ENCODE measurements at places on chromosomes 6 and 20. TPM values are rescaled to one million over a fixed set of nuclear protein-coding genes. Genes with fewer than 3 reads are reported as not detected.

- DNase-seq = no peak
Measured at GRCh38 chr6:7135755-7136154, 28.0 kb downstream of the RREB1 start.

- no peak for DNase-seq
Measured at GRCh38 chr20:36929290-36929689, 22.2 kb downstream of the SAMHD1 start.

GRCh38 chr20:38889050-38889449, 37.2 kb upstream of the FAM83D start:
- no peak for DNase-seq

DNA sequence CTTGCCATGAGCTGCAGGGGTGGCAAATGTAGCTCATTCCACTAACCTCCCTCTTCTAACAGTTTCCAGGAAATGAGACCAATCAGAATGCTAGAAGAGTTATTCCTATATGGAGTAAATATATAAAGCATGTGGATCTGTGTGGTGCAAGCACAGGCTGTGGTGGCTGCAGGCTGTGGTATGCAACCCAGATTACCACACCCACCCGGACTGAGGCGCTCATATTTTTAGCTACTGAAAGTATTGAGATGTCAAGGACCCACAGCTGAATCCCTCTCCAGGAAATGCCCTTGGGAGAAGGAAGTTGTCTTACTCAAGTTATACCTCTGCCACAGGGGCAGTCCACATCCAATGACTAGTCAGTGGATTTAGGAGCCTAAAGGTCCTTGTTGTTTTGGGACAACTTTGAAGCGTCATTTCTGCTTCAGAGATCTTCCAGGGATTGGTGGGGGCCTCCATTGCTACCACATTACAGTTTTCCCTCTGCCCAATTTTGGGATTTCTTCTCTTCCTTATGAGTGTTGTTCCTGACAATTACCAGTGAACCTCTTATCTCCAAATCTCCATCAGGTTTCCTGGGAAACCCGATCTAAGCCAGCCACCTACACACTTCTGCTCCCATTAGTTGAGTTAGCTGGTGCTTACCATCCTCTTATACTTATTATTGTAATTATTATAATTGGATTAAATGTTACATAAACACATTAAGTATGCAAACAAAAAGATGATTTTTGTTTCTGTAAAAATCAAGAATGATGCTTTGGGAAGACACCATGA, 12.1 kb upstream of the REPS1 start:
- DNase-seq = no peak

DNA sequence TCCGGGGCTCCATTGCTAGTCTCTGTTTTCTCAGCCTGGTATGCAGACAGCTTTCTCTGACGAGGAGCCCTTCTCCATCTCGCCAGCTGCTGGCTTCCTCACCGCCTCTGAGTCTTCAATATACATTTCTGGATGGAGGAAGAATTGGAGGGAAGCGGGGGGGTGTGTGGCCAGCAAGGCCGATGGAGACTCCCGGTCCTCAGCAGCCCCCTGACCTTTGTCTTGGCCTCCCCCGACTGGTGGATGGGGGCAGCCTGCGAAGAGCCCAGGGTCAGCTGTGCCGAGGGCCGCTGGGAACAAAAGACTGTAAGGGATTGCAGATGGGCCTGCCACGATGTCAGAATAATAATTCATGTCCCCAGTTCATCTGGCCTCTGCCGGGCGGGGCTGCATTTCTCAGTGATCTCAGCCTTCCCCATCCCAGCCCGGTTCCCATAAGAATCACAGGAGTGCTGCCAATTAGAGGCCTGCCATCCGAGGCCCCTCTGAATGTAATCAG, 54.3 kb upstream of the STX16 start:
- DNase-seq = no peak

DNA sequence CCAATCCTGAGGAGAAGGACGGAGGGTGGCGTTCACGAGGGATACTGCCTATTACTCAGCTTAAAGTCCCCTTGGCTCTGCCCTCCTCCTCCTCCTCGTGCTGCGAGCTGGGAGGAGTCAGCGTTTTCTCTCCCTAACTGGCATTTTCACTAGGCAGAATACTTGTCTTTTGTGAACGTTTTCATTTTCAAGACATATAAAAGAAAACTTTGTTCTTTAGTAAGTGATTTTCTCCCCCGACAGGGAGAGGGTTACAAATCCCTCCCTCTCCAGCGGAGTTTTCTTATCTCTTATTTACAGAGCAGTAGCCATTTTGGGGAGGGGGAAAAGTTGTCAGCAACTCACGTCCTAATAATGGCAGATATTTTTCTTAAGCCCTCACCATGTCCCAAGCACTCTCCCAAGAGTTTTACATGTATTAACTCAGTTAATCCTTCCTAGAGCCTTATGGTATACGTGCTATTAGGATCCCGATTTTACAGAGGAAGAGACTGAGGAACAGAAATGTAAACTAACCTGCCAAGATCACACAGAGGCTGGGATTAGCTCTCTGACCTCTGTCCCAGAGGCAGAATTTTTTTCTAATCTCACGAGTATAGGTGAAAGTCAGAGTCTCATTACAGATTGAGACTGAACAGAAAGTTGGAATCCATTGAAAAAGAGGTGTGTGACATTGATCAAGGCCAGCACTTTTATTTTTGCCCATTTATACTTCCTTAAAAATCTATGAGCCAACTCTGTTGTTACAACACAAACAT, 30.0 kb upstream of the ZNF217 start:
- peak; percentile 52 for DNase-seq

DNA sequence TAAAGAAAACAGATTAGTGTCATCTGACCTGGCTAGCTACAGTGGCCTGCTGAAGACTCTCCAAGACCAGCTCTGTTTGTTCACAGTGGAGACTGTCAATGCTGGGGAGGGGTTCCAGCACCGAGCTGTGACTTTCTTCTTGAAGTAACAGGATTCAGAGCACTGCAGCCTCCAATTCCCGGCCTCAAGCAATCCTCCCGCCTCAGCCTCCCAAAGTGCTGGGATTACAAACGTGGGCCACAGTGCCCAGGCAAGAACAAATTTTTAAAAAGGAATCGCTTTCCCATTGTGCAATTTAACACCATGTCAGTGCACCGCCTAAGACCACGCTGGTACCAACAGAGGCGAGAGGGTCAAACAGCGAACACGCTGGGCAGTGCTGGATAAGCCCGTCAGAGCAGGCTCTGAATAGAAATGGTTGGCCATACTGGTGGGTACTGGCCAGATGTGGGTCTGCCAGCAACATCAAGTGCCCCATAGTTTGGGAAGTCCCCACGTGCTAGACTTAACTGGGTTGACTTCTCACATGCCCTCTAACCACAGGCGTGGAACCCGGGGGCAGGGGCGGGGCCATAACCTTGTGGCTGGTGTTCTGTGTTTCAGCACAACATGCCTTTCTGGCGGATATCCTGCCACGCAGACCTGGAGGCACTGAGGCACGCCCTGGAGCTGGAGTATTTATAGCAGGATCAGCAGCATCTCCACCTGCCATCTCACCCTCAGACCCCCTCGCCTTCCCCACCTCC, 168.9 kb downstream of the ZMYND8 start:
- DNase-seq = no peak

DNA sequence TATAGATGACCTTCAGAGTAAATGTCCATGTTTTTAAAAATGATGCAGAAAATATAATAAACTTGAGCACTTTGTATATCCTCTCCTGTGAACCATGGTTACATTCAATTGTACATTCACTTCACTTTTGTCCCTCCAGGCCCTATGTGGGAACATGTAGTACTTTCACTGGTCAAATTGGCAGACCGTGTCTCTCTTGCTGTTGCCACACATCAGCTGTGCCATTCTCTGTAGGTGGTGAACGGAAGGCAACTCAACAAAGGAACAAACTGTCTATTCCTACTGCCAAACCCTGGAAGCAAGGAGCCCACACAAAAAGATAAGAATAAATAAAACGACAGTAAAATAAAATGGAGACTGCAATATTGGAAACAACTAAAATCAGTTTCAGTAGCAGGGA, 2.0 kb downstream of the ROS1 start:
- no peak for DNase-seq

DNA sequence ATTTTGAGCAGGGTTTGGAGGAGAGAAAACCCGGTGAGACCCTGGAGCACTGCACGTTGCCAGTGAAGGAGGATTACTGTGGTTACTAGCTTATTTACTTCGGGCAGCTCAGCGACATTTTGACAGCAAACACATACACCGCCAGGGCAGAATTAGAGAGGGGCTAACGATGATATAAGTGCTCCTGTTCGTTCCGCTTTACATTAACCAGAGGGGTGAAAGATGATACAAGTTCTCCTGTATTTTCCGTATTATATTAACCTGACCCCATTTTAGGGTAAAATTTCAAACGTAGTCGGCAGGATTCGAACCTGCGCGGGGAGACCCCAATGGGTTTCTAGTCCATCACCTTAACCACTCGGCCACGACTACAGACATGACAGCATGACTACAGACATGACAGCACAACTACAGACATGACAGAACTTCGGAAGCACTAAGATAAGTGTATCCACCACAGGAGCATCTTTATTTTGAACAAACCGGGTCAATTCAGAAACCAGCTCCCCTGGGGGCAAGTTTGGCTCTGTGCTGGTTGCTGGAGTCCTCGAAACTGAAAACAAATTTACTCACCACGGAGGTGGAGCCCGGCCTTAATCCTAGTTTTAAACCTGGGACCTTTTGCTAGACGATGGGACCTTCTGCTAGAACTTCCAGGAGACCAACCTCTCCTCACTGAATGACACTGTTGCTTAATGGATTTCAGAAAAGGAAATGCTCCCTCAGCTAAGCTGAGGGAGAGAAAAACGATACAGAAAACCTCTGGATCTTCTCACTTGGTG, 80.4 kb upstream of the ZNF184 start:
- peak; percentile 36 for DNase-seq

DNA sequence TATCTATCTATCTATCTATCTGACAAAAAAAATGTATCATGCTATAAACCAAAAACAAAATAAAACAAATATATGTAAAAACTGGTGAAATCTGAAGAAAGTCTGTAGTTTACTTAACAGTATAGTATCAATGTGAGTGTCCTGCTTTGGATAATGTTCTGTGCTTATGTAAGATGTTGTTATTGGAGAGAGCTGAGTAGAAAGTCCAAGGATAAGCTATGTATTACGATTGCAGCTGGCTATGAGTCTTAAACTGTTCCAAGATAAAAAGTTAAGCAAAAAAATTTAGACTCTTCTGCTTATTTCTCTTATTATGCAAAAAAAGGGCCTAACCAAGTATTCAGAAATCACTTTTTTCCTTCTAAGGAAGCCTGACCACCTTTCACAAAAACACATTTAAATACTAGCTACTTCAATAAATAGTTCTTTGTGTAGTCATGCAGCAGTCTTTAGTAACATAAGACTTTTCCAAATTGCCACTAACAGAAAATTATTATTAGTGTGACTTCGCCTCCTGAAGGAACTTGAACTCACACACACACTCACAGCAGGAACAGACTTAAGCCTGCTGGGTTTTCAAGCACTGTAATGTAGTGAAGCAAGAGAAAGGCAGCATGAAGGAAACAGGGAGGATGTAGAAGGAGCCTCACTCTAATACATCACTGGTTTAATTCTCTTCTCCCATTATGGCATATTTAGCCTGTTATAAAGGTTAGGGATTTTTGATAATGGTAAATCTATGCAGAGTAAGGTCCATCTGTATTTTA, 265.8 kb upstream of the GJE1 start:
- no peak for DNase-seq

GRCh38 chr6:108780784-108781183, 67.4 kb upstream of the ARMC2 start:
- no peak for DNase-seq

DNA sequence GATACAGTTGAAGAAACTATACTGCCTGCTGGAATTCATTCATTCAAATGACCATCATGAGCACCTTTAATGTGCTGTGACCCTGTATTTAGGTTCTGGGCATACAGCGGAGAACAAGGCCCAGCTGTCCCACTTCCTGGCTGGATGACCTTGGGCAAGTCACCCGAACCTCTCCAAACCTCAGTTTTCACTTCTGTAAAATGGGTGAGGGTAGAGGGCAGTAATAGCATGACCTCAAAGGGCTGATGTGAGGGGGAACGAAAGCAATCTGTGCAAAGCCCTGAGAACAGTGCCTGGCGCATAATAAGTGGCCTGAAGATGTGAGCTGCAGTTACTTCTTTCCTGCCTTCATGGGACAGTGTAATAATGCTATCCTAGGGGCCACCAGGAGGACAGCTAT, 20.5 kb upstream of the AAR2 start:
- DNase-seq = no peak

DNA sequence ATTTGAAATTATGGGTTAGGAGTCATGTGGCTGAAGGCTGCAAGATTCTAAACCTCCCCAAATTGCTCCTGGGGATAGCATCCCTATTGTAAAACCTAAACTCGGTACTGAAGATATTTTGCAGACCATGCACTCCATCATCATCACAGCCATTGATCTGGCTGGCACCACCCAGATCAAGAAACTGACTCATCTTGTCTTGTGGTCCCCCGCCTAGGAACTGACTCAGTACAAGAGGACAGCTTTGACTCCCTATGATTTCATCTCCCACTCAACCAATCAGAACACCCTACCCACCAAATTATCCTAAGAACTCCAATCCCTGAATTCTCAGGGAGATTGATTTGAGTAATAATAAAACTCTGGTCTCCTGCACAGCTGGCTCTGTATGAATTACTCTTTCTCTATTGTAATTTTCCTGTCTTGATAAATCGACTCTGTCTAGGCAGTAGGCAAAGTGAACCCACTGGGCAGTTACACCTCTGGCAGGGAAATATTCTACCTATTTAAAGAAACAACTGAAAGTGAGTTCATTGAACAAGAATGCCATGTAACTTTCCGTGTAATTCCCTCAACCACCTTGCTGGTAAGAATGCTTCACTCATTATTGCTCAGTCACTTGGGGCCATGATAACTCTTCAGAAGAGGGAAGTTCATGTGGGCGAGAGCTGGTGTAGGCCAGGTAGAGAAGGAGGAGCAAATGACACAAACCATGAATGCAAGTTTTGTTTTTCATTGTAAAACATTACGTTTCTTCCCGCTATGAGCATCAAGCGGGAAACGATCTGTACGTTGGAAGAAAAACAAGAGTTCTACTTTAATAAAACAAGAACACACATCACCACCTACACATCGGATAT, 602.9 kb upstream of the ARID1B start:
- no peak for DNase-seq

GRCh38 chr6:76057469-76057868, 15.0 kb downstream of the IMPG1 start:
- DNase-seq = no peak

Gene NUS1
- total RNA-seq = 23.1 TPM

Gene SEL1L2
- total RNA-seq = not detected

Gene MYLK4
- total RNA-seq = 1.1 TPM

Gene FNDC11
- total RNA-seq = 5.1 TPM

Gene SOBP
- 1.3 TPM for total RNA-seq

Gene TRIM40
- total RNA-seq = not detected

Gene SMOC2
- total RNA-seq = 0.51 TPM

Gene DLL1
- 4.5 TPM for total RNA-seq

Gene NR2E1
- not detected for total RNA-seq

Gene HEY2
- total RNA-seq = not detected

Gene MDC1
- 87.4 TPM for total RNA-seq

Gene IMPG1
- not detected for total RNA-seq

Gene SPO11
- not detected for total RNA-seq

Data from B cell (primary cell).